T-helper 2 cell (primary cell): ENCODE measurements at places on chromosomes 2 and 18.

DNA sequence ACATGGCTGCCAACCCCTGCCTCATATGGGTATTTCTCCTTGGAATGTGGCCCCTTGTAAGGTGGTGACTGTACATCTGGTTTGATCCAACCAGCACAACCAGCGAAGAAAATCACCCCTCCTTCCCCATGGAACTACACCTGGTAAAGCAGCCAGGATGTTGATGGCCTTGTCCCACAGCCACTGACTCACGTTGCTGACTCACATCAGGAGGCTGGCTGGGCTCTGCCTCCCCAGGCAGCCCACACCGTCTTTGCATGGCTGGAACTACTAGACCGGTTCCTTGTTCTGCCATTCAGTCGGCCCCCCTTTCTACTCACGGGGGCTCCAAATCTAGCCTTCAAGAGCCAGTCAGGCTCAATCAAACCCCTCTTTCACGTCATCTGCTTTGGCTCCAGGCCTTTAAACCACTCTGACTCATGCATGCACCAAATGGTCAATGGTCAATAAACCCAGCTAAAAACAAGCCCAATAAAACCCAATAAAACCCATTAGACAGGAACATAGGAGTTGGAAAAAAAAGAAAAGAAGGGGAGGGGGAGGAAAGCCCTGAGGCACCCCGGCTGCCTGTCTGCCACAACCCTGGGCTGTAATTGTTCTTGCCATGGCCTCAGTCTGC is 114.8 kb downstream of the PLB1 start:
- no peak for DNase-seq

- DNase-seq = no peak
Measured at GRCh38 chr2:167572883-167573619, 674.3 kb downstream of the STK39 start.

- DNase-seq = no peak
Measured at GRCh38 chr2:121307048-121307447, 22.0 kb upstream of the TFCP2L1 start.

DNA sequence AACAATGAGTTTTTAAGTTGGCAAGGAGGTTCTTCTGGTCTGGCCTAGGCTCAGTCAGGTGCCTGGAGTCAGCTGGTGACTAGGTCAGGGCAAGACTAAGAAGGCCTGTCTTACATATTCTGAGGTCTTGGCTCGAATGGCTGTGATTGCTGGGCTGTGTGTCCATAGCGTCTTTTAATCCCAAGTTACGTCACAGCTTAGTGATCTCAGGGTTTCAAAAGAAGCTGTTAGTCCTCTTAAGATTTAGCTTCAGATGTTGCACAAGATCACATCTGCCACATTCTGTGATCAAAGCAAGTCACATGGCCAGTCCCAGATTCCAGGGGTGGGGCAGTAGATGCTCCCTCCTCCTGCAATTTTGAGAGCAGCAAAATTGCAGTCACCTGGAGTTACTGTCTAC is 61.3 kb downstream of the PKP4 start:
- no peak for DNase-seq

DNA sequence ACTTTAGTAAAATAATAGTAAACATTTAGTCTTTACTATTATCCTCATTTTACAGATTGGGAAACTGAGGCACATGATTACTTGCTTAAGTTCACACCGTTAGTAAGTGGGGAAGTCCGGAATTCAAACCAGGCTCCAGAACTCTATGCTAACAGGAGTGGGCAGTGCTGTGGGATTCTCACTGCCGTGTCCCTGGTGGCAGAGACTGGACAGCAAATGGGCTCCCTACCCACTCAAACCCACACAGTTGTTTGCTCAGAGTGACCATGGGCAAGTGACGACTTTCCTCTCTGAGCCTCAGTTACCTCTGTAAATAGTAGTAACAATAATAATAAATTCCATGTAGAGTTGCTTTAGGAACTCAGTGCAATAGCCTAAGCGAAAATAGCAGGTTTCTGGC is 24.0 kb downstream of the MAIP1 start:
- DNase-seq = no peak

GRCh38 chr2:143937723-143938350 is 582.1 kb downstream of the ZEB2 start:
- DNase-seq = no peak

GRCh38 chr2:11264818-11265217 is 79.6 kb downstream of the ROCK2 start:
- DNase-seq = no peak

GRCh38 chr18:59612381-59612780 is 84.8 kb downstream of the CCBE1 start:
- DNase-seq = no peak

- no peak for DNase-seq
Measured at GRCh38 chr2:239239607-239240413, 161.0 kb downstream of the HDAC4 start.

- DNase-seq = no peak
Measured at GRCh38 chr2:109382951-109383350, 230.8 kb downstream of the SEPTIN10 start.

- DNase-seq = peak; percentile 46
Measured at GRCh38 chr2:73984203-73984921, at the start of gene TET3. Gene TET3, plus strand, starts transcription at chr2:73984910. Its CDS starts 1,494 bp downstream, at chr2:73986404.

GRCh38 chr2:232973011-232973735 is 39.9 kb downstream of the NGEF start:
- DNase-seq = no peak

DNA sequence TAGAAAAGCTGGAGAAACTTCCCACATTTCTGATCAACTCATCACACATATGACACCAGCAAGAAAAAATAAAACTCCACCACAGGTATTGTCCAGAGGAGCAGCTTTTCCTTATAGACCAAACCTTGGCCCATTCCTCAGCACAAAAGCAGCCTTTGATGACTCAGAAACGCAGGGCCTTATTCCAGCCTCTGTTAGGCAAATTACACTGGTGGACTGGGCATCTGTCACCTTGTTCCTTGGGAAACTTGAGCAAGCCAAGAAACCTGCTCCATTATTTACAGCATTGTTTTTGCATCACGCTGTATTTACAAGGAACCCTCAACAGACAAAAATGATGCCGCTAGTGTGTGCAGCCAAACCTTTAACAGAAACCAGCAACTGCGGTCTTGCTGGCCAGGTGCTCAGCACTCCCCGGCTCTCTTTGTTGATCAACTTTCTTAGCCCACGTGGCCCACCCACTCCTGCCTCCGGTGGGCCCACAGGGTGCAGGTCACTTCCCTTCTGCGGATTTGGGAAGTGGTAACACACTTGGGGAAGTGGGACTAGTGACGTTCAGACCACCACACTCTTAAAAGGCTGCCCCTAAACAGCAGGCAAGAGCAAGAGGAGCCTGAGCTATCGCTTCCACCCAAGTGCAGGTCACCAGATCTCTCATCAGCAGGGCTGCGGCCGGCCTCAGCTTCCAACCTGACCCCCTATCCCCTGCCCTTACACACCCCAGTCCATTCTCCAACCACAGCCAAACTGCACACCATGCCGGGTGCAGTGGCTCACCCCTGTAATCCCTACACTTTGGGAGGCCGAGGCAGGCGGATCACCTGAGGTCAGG is 1.5 kb downstream of the AP1S3 start:
- no peak for DNase-seq

DNA sequence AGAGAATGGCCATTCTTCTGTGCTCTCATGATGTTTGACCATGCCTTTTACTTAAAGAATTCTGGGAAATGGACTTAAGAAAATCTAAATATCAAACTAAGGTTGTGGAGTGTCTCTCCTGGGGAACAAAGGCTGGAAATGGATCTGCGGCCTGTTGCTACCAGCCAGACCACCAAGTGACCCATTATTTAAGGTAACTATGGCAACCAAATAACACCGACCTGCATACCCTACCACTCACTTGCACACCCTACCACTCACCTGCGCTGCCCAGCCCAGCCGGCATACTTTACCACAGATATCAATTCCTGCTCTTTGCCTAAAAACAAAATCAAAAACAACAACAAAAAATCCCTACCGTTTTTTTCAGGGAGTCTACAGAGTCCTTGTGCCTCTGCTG is 203.2 kb downstream of the NBAS start:
- DNase-seq = no peak

DNA sequence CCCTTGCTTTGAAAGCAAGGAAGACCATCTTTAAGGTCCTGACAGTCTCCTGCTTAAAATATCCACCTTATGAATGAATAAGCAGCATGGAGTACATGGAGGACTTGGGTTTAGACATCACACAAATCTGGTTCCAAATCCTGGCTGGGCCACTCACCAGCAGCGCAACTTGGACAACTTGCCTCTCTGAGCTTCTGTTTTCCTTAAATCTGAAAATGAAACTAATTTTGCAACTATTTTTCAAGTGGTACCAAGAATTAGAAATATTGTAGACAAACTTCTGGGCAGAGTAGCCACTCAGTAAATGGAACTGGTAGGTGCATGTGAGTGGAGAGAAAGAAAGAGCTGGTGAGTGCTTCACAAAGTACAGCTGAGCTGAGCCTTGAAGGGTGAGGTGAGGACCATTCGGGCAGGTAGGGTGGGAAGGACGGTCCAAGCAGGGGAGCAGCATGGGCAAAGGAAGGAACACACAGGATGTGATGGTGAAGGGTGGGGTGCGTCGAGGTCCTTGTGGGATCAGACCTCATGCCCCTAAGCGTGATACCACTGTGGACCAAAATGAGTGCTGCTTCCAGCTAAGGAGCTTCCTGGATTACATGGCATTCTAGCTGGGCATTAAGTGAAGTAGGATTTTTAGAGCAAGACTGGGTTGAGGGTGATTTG is 14.4 kb upstream of the TET3 start:
- no peak for DNase-seq

GRCh38 chr18:4842287-4842686 is 354.8 kb downstream of the AKAIN1 start:
- no peak for DNase-seq

GRCh38 chr18:61882296-61883004 is 10.4 kb downstream of the RNF152 start:
- no peak for DNase-seq

- DNase-seq = no peak
Measured at GRCh38 chr2:200422071-200422470, 87.8 kb downstream of the KCTD18 start.

DNA sequence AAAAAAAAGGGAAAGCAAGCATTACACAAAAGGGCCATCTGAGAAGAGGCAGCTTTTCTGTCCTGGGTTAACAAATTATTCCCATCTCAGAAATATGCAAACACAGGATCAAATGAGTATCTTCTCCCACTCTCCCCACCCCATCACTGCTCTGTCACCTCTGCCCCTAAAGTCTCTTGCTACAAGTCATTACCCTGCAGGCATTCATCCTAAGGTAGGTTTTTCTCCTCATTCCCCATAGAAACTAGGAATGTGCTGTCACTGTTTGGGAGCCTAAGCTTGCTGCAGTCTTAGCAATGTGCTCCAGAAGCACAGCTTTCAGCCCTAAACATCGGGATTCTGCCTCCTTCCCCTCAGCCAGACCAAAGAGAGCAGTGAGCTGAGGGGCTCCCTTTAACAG is 3.6 kb downstream of the LRRTM1 start:
- no peak for DNase-seq

DNA sequence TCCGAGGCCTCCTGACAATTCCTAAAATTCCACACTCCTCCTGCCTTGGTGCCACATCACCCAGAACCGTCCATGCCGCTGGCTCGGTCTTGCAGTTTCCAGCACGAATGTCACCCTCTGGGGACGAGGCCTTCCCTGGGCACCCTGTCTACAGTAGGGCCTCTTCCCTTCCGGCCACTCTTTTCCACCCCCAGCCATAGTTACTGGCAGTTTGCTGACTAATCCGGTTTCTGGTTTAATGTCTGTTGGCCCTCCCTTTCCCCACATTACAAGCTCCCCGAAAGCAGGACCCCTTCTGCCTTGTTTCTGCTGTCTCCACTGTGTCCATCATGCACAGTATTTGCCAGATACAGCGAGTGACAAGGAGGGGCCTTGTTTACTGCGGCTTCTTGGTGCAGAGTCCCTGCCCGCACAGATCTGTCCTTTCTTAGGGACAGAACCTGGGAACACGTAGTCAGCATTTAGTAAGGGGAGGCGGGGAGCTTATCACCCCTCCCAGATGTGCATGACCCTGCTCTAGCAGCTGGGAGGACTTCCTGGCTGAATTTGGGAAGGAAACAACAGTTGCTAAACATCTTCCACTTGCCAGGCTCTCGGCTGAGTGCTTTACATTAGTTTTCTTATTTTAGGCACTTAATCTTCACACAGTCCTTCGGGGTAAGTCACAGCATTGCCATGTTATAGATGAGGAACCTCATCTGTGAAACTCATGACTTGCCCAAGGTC is 23.6 kb upstream of the CATIP start:
- no peak for DNase-seq
